ENCODE measurements at places on chromosomes 12 and 14.

GRCh38 chr14:71115821-71116567, 208.7 kb downstream of the PCNX1 start:
- DNase-seq, result no peak

GRCh38 chr12:79527473-79527872, 163.3 kb downstream of the PAWR start:
- no peak for DNase-seq

DNA sequence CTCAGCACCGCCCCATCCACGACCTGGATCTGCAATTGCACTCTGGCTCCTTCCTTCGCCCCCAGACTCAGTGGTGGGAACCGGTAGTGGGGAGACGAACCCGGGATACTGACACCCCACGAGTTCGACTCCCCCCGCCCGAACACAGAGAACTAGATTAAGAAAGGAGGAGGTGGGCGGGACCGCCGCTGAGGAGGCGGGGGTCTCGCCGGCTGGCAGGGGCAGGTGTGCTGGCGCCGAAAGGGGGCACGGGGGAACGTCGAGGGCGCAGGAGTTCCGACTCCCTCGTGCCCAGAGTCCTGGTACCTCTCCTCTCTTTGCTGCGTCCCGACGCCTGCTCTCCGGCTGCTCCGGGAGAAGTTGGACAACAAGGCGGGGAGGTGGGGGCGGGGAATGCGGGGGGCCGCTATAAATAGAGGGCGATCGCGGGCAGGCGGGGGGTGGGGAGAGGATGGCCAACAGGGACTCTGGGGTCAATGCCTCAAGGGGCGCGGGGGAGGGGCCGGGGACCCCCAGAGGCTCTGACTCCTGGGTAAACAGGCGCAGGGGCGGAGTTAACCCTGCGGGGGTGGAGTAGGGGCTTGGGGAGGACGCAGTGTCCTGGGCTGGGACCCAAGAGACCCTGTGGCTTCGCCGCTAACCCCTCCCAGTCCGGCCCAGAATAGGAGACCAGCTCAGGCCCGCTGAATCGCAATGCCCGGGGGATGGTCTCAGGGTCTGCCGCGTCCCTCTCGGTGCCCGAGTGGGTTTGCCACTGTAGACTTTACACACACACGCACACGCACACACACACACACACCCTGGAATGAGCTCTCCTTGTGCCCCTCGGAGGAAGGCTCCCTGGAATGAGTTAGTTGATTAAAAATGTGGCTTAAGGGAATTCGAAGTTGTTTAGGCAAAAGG, 761 bp upstream of the NDRG2 start:
- DNase-seq, result peak; percentile 77

GRCh38 chr12:80708975-80709328, 1.5 kb downstream of the MYF6 start:
- no peak for DNase-seq

- DNase-seq, result no peak
Measured at GRCh38 chr14:70884595-70885342, 22.5 kb upstream of the PCNX1 start.

DNA sequence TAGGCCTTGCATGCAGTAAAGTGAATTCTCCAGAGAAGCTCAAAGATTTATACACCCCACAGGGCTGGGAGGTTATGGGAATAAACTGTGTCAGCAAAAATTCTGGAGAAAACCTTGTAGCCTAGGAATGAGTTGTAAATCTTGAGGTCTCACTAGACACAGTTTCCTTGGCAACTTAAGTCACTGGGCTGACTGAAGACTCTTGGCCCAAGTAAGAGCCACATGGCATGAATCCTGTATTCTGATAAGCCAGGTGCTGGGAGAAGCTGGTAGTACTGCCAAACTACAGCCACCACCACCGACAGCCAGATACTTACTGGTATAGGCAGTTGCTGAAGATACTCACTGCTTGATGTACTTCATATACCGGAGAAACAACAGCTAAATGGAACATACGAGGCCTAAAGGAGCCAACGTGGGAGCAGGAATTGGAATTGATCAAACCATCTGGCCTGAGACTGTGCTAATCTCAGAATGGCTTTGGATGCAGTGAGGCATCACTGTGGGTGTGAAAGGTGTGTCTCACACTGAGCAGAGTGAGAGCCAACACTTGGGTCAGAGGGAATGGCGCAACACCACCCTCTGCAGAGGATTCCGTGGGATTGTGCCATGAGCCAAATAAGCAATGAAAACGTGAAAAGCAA, 102.8 kb upstream of the TMCC3 start:
- DNase-seq, result no peak

DNA sequence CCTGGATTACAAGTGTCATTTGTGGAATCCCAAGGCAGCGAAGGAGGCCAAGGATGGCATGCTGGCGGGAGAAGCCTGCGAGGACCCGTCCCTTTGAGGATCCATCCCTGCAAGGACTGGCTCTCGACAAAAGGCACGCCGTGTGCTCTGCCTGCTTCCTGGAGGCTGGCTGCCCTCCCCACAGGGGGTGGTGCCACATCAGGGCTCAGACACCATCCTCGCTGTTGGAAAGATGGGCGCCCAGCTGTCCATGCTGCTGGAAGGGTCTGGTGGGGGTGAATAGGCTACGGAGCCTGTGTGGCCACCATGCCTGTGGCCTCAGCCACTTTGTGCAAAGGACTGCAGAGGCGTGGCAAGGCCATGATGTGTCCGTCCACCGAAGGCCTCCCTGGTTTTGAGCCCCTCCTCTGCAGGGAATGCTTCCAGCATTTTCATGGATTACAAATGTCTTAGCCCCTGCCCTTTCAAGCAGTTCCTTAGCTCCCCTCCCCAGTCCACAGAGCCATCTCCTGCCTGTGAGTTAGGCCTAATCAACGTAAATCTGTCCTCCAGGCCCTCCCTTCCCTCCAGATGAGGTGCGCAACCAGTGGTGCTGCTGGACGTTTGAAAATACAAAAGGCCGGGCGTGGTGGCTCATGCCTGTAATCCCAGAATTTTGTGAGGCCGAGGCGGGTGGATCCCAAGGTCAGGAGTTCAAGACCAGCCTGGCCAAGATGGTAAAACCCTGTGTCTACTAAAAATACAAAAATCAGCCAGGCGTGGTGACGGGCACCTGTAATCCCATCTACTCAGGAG, 22.1 kb downstream of the ZBTB42 start:
- DNase-seq, result no peak

DNA sequence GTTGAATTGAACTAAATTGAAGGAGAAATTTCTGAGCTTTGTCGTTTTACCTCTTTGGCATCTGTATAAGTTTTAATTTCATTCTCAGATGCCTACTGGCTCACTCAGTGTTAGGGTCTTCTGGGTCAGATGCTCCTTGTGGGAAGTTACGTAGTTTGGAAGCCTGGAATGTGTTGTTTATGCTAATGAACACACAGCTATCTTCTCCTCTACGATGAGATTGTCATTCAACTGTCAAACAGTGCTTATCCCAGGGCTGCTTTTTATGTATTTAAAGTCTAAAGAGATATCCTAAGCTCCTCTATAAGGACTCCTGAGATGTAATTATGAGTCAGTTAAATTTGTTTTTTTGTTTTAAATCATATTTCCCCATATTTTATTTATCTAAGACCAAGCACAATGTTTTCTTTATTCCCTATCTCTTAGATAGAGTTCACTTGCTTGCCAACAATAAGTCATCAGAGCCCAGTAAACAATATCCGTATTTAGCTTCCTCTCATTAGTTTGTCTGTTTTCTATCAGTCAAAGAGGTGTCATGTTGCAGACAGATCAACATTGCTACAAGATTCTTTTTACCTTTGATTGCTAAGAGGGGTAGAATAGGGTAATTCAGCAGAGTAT, 368.0 kb upstream of the PDE3A start:
- DNase-seq, result no peak

DNA sequence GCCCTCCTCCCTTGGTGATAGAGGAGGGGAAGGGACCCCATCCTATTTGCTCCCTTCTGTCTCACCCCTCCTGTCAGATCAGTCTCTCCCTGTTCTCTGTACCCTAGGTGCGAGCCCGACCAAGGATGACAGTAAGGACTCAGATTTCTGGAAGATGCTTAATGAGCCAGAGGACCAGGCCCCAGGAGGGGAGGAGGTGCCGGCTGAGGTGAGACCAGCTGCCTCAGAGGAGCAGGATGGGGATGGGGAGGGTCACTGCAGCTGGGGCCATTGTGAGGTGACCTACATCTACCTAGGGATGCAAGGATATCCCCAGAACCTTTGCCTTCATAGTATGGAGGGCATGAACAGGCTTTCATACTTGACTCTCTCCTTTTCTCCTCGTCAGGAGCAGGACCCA, 22.2 kb downstream of the AGAP2 start:
- no peak for DNase-seq
